Muscle of leg (tissue), 16 donors: ENCODE measurements at places on chromosomes 13 and 19.

DNA sequence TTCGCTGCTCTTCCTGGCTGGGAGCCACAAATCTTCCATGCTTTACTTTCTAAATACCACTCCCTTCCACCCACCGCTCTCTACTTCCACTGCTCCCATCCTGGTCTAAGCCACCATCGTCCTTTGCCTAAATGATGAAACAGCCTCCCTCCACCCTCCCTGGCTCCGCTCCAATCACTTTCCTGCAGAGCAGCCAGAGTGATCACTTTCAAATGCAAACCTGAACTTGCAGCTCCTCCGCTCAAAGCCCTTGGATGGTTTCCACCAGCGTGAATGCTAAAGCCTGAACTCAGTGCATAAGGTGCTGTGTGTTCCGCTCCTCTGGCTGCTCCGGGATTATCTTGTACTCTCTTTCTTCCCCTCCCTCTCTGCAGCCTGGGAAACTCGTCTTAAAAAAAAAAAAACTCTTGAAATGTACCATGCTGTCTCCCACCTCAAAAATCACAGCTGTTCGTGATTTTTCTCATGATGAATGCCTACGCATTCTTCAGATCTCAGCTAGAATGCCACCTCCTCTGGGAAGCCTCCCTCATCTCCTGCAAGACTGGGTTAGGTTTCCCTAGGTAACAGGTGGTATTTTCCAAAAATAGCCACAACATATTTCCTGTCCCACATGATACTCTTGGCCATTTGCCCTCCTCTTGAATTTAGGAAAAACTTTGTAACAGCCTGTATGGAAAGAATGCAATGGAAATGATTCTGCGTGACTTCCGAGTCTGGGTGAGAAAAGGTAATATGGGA lies 3.7 kb upstream of the SIN3B start:
- DNase-seq, result peak; percentile 87

- DNase-seq, result peak; percentile 86
These were observed 924 bp downstream of the TRAPPC5 start for GRCh38 chr19:7681340-7682174.

DNA sequence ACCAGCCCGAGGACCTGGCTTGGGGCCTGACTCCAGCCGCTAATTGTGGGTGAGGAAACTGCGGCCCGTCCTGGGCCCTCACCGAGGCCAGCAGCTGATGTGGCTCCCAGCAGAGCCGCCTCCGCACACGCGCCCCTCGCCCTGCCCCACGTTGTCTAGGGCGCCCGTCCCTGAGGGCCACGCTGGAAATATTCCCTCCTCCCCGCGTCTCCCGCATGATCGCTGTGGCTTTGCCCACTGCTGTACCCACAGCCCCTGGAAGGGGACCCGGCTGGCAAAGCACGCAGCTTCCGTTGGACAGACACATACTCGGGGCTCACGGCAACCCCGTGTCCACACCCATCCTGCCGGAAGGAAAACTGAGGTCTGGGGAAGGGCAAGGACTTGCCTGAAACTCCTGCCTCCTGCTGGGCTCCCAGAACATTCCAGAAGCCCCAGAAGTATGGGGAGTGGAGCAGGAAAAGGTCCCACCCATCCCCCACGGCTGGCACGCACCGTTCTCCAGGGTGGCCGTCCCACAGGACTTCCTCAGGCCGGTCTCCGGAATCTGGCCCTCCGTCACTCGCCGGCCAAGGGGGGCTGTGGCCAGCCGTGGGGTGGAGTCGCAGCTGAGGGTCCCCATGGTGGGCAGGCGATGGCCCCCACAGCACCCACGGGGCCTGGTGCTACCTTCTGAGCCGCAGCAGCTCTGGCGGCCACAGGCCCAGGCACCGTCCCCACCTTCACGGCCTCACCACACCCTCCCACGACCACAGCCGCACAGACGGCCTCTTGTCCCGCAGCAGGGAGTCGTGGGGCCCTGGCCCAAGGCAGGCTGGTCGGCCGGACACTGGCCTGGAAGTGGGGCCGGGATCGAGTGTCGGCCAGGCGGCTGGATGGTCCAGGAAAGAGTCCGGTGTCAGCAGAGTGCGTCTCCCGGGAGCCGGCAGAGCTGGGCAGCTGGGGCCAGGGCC lies 13.6 kb upstream of the SHC2 start:
- DNase-seq, result no peak

DNA sequence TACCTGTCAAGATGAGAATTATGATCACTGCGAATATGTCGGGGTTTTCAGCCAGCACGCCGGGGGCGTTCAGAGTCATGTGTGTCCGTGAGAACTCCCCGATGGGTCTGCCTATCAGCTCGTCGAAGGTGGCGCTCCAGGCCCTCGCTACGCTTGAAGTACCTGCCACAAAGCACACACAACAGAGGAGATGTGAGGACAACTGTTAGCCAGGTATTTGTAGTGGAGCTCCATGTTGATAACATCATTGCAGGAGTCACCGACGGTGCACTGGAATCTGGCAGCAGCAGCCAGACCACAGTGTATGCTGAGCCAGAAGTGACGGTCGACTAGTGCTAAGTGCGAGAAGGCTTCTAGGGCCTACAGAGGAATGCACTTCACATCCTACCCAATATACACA lies 62.7 kb downstream of the SLC7A1 start:
- no peak for DNase-seq

GRCh38 chr19:887072-887471 lies 5.9 kb downstream of the MED16 start:
- no peak for DNase-seq

DNA sequence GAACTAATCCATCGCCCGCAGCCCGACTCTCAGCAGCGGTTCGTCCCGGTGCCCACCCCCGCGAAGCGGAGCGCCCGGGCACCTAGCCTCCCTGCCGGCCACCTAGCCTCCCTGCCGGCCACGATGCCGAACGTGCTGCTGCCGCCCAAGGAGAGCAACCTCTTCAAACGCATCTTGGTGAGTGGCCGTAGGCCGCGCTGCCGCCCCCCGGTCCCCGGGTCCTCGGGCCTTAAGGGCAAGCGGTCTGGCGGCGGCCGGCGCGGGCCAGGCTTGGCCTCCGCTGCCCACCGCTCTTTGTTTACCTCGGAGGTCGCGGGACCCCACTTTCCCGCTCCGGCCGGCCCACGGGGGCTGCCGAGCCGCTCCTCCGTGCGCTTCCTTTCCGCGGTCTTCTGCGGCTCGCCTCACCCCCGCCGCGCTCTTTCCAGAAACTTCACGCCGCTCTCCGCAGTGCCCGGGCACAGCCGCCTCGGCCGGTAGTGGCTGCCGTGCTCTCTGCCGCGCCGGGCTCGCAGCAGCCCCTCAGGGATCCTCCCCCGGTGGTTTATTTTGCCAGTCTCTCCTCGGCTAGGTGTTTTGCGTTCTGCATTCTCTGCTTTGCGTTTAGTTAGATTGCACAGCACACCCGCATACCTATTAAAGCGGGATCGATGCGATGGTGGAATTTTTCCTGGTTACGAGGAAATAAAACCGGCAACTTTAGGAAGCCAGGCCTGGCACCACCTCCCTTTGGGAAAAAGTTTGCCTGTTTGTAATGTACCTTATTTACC lies 524 bp downstream of the NAA16 start:
- DNase-seq, result peak; percentile 47

DNA sequence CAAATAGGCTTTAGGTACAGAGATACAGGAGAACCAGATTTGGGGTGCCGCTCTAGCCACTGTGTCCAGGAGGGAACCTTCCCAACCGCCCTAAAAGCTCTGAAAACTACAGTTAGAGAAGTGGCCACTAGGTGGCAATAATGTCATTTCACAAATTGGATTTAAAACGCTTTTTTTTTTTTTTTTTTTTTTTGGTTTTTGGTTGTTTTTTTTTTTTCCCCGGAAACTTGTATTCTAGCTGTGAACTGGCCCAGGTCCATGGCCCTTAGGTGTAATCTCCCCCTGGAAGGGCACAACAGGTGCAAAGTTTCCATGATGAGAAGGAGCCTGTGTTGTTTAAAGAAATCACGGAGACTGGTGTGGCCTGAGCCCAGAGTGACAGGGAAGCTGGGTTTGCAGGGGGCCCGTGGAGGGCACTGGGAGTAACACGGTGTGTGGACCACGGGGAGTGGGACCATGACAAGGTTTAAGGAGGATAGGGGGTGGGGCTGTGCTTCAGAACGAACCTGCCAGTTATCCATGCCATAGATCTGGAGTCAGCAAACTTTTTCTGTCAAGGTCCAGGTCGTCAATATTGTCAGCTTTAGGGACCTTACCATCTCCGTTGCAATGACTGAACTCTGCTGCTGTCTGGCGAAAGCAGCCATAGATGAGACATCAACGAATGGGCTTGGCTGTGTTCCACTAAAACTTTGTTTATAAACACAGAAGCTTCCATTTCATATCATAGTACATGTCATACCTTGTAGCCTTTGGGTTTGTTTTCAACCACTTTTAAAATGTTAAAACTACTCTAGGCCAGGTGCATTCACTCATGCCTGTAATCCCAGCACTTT lies 10.1 kb downstream of the OR1I1 start:
- peak; percentile 84 for DNase-seq

DNA sequence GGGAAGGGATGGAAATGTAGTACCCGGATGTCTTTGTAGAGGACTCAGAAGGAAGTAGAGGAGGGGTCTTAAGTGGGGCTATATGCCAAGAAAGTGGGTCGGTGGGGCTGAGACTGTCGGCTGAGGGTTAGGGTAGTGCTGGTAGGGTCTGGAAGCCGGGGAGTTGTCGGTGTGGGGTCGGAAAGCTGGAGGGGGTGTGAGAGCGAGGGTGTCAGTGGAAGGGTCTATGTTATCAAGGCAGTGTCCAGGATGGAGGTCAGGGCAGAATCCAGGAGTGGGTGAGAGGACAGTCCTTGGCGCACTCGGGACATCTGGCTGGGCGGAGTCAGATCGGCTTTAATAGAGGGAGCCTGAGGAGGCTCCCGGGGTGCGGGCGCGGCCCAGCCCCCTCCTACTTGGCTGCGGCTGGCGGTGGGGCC lies 1.7 kb downstream of the HSPB6 start:
- no peak for DNase-seq

- DNase-seq, result no peak
These were observed 11.8 kb upstream of the FBN3 start for GRCh38 chr19:8161135-8161646.

DNA sequence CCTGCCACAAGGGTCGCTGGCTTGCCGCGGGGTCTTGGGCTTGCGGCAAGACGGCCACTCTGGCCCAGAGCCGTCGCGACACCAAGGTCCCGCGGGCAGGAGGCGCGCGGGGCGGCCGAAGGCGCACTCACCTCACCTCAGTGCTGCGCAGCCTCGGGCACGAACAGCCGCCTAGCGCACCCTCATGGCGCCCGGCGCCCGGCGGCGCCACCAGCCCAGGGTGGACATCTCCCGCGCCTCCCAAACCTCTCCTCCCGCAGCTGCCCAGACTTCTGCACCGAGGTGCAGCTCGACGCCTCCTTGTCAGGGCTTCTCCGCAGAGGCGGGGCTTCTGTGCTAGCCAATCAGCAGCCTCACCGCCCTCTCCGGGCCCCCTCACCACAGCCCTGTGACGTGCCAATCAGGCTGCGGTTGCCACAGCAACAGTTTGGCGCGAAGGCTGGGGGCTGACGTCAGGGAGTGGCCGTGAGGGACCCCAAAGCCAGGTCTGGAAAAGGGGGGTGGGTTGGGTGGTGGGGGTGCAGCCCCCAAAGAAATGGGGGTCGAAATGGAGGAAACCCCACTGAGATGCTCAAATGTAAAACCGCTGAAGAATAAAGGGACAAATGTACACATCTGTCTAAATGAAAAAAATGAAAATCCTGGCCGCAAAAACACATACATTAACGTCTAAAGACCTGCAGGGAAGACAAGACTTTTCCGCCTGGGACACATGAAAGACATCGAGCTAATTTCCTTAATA lies at the start of the genes PEG3 and ZIM2:
TSS of gene PEG3 (minus strand) at position 276 of the 742 bp plus-strand sequence. CDS start 16,071 bp downstream, outside the sequence.
TSS of gene ZIM2 (minus strand) at position 276 of the 742 bp plus-strand sequence. CDS start 16,449 bp downstream, outside the sequence.
- DNase-seq, result peak; percentile 95
